ENCODE measurements at places on chromosomes 5 and 9.

GRCh38 chr5:147340941-147341340 is 106.1 kb downstream of the STK32A start:
- DNase-seq = no peak

DNA sequence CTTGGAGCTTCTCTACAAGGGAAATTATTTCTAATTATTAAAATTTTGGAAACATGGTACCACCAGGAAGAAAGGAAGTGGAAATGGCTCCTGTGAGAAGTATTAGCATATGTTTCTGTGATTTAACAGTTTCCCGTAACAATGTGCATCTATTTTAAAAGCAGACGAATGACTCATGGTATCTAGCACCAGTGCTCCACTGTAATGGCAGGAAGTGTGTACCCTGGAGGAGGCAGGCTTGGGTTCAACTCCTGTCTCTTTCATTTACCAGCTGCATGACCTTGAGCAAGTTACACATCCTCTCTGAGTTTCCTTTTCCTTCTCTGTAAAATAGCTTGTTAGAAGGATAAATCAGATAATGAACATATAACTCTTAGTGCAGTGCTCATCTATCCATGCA is 41.0 kb upstream of the ANGPTL2 start:
- peak; percentile 8 for DNase-seq

GRCh38 chr5:100186181-100186580 is 349.0 kb upstream of the FAM174A start:
- DNase-seq = no peak

- DNase-seq = peak; percentile 63
Measured at GRCh38 chr5:78509884-78510769, 138.4 kb downstream of the LHFPL2 start.

DNA sequence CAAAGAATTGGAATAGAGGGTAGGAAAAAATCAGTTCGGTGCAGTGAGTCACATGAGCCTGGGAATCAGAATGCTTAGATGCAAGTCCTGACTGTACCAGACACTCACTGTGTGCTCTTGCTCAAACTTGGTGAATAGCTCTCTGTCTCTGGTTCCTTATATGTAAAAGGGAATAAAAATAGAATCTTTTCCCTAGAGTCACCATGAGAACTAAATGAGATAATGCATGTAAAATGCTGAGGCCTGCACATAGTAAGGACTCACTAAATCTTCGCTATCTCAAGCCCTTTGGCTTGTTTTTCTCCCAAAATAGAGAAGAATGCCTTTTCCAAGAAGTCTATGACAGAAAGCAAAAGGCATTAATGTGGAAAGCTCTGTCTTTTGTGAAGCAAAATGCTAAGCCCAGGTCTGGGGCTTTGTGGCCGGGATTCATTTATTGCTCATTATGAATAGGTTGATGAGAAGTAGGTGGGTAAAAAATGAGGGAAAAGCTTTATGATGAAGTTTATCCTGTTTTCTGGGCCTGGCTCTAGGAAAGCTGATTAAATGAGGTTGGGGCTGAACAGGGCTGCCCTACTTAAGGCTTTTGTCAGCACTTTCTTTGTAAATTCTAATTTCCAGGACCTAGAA is 483.3 kb downstream of the DMAC1 start:
- no peak for DNase-seq

GRCh38 chr5:121088341-121088740 is 624.2 kb downstream of the PRR16 start:
- DNase-seq = no peak

- DNase-seq = no peak
Measured at GRCh38 chr9:31336386-31336785, 1048.1 kb upstream of the ACO1 start.

DNA sequence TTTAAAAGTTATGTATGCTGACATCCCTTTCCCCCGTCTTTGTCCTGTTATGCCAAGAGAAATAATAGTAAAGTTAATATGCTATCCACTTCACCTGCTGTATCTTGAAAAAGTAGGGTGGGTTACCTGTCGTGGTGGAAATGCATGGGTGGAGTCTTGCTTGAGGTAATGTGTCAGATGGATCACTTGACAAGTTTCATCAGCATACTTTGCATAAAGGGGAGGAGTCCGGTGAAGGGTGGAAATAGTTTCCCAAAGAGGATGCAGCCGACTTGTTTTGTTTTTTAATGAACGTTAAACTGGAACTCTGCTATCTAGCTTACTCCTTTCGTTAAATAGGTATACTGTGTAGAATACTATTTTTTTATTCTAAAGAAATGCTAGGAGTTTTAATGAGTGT is 9.0 kb upstream of the DMRT3 start:
- no peak for DNase-seq

DNA sequence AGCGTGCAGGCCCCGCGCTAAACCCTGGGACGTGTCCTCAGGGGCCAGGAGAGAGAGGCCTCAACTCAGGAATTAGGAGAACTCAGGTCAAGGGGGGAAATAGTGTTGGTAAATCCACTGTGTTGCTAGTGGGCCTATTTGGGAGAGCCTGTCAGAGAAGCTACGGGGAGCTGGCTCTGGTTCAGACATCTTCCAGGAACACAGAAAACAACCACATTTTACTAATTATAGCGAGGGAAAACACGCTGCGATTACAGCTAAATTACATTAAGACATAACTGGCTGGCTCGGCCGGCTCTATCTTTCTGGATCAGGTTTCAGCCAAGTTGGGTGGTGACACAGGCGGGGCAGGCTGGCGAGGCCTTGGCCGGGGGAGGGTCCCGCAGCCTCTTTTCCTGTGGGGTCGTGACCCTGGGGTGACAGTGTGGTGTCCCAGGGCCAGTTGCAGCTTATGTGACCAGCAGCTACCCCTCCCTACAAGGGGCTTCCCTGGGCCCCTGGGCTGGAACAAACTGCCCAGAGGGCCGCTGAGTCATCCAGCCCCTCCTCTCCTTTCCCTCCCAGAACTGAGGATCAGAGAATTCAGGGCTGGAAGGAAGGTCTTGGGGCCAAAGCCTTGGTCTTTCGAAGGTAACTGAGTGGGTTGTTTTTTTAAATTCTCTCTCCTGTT is 75.1 kb downstream of the FGF18 start:
- no peak for DNase-seq

GRCh38 chr9:126367139-126367538 is 40.5 kb downstream of the MVB12B start:
- DNase-seq = no peak

- DNase-seq = no peak
Measured at GRCh38 chr5:103393101-103393754, 134.7 kb downstream of the MACIR start.

- DNase-seq = no peak
Measured at GRCh38 chr9:2615497-2615896, 6.1 kb upstream of the VLDLR start.

DNA sequence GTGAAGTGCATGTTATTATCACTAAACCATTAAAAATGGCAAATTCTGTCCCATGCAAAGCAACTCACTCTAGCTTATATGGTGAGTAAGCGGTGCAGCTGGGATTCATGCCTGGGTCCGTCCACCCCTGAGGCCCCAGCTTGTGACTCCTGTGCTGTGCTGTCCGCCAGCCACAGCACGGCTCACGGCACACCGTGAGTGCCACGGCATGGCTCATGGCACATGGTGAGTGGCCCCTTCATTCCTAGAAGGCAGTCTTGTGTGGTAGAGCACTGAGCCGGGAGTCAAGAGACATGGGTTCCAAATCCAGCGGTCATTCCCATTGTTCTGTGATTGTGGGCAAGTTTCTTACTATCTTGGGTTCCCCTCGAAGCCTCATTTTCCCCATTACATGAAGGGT is 18.8 kb downstream of the RGS3 start:
- no peak for DNase-seq

DNA sequence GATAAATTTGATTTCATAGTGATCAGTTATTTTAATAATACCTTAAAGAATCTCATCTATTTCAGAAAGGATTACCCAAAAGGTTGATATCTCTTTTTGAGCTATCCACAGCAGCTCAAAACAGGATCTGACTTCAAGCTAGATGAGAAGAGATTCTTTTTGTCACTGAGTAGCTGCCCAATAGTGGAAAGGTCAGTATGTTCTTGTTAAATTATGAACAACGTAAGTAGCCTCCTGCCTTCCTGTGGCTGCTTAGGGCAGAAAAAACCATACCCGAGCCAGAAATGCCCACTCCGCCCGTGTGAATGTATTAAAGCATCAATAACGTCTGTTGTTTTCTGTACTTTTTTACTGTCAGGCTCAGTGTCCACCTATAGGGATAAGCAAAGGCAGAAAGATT is 51.3 kb upstream of the PRUNE2 start:
- DNase-seq = no peak

DNA sequence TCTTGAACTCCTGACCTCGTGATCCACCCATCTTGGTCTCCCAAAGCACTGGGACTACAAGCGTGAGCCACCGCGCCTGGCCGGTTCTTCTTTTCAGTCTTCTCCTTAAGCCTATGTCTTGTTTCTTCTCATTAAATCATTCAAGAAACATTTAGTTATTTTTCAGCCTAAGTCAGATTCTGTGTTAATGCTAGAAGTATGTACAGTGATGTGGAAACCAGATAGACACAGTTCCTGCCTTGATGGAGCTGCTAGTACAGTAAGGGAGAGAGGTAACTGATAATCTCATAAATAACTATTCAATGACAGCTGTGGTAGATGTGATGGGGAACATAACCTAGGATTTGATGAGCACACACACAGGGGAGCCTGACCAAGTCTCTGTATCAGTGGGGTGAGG is 46.3 kb upstream of the NR3C1 start:
- no peak for DNase-seq

All from activated T-cell treated with anti-CD3 and anti-CD28 coated beads, Interleukin-2, amount 50 U/mL, for 48 hours (primary cell).